Right forelimb (tissue), 1 donor: ENCODE measurements at places on chromosomes 4 and X.

GRCh38 chr4:40749717-40750460 is at the start of gene NSUN7:
NSUN7 (plus strand) TSS chr4:40749955; CDS start chr4:40750694, 739 bp downstream.
- DNase-seq, result peak; percentile 75

DNA sequence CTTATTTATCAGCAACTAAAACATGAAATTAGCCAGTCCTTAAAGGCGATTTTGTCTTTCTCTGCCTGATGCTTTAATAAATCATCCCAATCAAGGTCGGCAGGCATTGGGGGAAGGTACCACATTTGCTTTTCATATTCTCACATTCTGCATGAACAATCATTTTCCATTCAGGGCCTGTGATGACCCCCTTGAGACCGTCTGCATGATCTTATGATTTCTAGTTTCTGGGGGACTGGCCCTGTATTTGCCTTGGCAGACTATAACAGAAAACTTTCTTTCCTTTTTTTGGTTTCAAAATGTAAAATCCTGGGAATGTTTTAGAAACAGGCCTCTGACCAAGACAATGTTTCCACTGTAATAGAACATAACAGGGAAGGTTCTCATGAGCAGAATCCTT is 296.8 kb downstream of the IDS start:
- no peak for DNase-seq

DNA sequence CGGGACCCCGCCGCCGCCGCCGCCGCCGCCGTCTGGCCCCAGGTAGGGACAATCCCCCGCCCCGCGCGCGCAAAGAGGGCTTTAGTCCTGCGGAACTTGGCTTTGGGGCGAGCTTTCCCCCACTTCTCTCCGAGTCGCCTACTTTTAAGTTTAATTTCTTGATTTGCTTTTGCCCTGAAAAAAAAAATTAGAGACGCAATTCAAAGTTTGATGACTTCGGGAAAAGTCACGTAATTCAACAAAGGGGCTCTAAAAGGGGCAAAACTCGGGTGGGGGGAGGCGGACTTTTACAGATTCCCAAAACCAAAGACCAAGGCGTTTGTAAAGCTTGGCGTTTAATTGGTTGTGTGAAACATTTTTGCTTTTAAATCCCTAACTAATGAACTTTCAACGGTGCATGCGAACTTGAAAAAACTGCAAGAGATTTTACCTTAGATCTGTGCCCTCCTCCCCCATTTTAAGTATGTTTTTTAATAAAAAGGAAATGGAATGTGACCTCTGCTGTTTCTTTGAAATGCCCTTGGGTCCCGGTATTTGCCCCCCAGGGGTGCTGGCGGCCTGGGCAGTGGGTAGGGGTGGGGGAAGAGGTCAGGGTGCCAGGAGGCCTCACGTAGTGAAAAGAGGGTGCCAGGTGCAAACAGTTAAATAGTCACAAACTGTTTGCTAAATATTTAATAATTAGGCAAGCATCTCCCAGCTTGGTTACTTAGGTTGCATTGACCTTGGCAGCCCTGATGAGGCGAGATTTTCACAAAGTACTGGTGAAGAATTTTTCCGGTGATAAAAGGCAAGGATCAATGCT is 209.7 kb downstream of the NWD2 start:
- no peak for DNase-seq

- no peak for DNase-seq
Observed at GRCh38 chr4:177519481-177520260, 77.4 kb upstream of the AGA start.

- DNase-seq, result no peak
Observed at GRCh38 chrX:9862525-9862924, 76.3 kb downstream of the SHROOM2 start.

- no peak for DNase-seq
Observed at GRCh38 chr4:167421201-167421600, 186.9 kb upstream of the SPOCK3 start.

DNA sequence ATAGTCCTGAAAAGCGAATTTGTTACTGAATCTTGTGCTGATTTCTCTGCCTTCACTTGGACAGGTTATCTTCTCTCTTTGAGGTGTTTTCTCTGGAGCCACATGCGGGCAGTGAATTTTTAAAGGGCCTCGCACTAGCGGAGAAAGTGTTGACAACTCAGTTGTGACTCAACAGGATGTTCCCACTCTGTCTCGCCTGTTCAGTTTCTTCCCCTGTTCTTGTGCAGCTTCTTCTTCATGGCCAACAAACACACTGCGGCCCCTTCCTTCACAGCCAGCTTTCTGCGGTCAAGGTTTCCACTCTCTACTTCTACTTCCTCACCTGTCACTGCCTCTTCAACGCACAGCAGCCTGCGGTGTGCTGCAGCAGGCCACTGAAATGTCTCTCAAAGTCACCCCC is 1.1 kb upstream of the SHROOM4 start:
- no peak for DNase-seq

- no peak for DNase-seq
Observed at GRCh38 chr4:152522245-152522644, 13.6 kb downstream of the FBXW7 start.

- no peak for DNase-seq
Observed at GRCh38 chrX:70664726-70665125, 220.1 kb downstream of the DLG3 start.

GRCh38 chrX:19849464-19850080 is 37.8 kb downstream of the SH3KBP1 start:
- DNase-seq, result no peak

GRCh38 chr4:23970201-23970850 is 80.5 kb upstream of the PPARGC1A start:
- DNase-seq, result no peak

GRCh38 chrX:110302975-110303374 is 14.9 kb downstream of the AMMECR1 start:
- DNase-seq, result no peak

GRCh38 chrX:48676893-48677270 is 6.7 kb upstream of the WAS start:
- DNase-seq, result no peak

DNA sequence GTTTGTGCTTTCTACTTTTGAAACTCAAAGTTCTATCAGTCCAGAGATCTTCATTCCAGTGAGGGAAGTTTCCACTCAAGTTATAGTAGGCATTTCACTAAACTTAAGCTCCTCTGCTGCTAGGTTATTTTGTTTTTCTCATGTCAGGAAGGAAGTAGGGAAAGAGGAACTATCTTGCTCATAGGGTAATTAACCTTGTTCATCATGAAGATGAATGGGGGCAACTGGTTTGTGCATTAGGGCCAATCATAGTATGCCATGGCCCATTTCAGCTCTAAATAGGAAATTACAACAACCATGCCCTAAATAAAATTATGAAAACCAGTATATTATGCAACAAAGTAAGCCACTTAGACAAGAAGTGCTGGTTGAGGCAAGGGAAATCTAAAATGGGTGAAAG is 804.7 kb upstream of the NDST4 start:
- no peak for DNase-seq

- DNase-seq, result no peak
Observed at GRCh38 chrX:39816871-39817731, 280.7 kb downstream of the BCOR start.

GRCh38 chrX:131305926-131306325 is 16.8 kb upstream of the IGSF1 start:
- no peak for DNase-seq

DNA sequence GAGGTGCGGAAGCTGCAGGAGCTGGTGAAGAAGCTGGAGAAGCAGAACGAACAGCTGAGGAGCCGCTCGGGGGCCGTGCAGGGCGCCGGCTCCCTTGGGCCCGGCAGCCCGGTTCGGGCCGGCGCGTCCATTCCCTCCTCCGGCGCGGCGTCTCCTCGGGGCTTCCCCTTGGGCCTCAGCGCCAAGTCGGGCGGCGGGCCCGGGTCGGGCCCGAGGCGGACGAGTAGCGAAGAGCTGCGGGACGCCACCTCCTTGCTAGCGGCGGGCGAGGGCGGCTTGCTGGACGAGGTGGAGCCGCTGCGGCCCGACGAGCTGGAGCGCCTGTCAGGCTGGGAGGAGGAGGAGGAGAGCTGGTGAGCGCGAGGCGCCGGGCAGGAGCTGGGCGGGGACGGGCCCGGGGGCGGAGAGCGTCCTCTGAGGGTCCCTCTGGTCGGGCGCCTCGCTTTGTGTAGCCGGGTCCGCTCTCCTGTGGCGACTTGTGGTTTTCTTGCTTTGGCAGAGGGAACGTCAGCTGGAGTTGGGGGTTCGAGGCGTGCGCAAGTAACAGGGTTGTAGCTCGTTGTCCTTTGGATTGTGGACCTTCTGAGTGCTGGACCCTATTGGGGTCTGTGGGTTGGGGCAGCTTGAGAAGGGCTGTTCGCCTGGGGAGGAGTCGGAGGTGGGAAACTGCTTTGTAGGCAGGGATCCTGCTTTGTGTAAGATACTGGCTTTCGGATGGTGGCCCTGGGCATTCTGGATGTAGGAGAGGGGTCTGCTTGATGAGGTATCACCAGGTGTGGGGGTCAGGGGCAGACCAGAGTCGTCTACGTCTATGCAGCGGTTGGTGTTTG is 662 bp downstream of the SLAIN2 start:
- DNase-seq, result peak; percentile 83

GRCh38 chrX:97705936-97706335 is 822.2 kb downstream of the RPA4 start:
- DNase-seq, result no peak

- DNase-seq, result no peak
Observed at GRCh38 chrX:45807572-45808425, 607.1 kb upstream of the DIPK2B start.

DNA sequence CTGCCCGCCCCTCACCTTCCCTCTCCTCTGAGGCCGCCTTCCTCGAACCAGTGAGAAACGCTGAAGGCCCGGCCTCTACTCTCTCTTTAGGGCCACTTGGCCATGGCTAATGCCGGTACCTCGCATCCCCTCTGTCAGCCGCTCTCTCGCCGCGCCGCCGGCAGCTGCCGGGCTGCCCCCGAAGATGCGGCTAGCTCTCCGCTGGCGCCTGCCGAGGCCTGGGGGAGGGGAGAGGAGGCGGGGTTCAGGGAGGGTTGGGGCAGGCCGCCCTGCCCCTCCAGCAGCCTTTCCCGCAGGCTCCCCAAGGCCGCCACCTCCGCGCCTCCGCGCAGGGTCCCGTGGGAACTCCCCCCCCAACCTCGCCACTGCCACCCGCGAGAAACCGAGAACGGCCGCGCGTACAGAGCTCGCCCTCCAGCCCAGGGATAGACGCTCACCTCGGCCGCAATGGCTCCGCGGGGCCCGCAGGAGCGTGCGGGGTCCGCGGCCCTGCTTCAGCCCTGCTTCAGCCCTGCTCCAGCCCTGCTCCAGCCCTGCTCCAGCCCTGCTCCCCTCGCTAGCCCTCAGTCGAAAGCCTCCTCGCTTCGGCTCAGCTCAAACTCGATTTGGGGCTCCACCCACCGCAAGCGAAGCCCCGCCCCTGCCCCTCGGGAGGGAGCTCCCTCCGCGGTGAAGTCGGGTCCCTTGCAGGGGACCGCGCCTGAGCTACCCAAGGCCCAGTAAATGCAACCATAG is at the start of gene HUWE1:
TSS of gene HUWE1 (minus strand) at position 569 of the 735 bp plus-strand sequence. CDS start 32,612 bp downstream, outside the sequence.
- peak; percentile 79 for DNase-seq

DNA sequence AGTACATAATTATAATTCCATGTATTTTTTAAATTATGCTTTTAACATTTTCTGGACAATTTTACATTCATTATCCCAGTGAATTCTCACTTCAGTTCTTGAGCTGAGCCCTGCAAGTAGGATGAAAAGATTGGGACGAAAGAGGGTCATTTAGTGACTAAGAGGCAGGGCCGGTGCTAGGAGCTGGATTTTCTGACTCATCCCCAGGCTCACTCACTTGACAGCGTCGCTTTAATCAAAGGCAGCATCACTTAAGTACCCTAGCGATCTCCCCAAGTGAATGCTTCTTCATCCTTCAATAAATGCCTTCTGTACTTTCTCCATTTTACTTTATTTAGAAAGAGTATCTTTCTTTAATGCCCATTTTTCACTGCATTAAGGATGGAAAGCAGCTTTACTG is 263.6 kb downstream of the HS3ST1 start:
- no peak for DNase-seq

DNA sequence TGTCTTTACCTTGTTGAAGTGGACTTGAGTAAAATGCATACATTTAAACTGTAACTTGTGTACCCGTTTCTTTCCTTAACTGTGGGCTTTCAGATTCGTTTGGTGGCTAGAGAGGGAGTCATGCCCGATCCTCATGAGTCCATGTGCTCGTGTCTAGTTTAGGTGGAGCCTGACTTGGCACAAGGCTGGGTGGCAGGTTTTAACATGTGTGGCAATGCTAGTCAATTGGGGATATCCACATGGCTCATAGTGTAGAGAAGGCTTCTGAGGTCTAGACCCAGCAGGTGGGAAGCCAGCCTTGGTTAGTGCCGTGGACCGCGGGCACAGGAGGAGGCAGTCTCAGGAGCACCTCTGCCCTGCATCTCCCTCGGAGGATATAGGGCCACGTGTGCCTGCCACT is 48.5 kb upstream of the CLCN4 start:
- no peak for DNase-seq

- no peak for DNase-seq
Observed at GRCh38 chr4:86243750-86244149, 116.1 kb downstream of the MAPK10 start.

DNA sequence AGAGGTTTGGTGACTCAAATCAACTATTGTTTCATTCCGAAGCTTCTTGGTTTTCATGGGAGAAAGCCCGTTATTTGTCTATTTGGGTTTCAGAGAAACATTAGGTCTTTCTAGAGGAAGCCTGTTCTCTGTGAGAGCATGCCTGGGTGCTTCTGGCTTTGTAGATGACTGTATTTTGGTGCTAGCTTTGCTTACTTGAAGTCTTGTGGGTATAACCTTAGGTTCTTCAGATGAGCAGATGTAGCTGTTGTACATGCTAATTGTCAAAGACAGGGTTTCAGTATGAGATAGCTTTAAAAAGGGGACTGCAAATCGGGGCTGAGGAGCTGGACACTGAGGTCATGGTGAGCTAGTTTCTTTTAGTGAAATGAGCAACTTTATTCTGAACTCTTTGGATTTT is 7.9 kb upstream of the STOX2 start:
- DNase-seq, result no peak

DNA sequence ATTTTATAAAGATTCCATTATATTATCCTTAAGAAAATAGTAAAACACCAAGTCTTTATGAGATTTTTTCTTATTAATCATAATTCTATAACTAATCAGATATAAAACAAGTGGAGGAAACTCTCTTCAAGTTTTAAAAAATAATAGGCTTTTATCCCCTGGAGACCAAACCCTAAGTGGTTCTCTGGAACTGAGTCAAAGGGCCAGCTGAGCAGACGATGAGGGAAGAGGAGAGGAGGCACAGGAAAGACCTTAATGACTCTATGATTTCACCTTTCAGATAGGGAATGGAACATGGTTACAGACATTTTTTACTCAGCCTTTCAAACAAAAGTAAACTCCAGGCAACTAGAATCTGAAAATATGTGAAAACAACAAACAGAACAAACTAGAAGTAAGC is 201.8 kb downstream of the SLC39A8 start:
- no peak for DNase-seq

GRCh38 chrX:123201720-123202119 is 17.6 kb downstream of the GRIA3 start:
- no peak for DNase-seq

- DNase-seq, result no peak
Observed at GRCh38 chr4:52143815-52144214, 92.7 kb downstream of the SPATA18 start.

DNA sequence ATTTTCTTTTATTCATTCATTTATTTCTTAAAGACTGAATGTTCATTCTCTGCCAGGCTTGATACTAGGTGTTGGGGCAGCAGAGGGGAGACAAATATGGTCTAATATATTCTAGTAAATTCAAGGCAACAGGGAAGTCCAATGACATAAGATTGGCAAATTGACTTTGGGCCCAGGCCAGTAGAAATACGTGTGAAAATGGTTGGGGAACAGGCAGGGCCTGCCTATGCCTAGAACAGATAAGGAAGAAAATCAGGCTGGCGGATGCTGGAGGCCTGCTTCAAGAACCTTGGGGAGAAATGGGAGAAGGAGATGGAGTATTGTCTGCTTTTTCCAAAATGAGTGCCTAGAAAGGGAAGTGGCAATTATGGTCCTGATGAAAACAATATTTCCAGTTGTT is 108.6 kb downstream of the RTL5 start:
- DNase-seq, result no peak
